ENCODE measurements at places on chromosomes 7 and 10.

DNA sequence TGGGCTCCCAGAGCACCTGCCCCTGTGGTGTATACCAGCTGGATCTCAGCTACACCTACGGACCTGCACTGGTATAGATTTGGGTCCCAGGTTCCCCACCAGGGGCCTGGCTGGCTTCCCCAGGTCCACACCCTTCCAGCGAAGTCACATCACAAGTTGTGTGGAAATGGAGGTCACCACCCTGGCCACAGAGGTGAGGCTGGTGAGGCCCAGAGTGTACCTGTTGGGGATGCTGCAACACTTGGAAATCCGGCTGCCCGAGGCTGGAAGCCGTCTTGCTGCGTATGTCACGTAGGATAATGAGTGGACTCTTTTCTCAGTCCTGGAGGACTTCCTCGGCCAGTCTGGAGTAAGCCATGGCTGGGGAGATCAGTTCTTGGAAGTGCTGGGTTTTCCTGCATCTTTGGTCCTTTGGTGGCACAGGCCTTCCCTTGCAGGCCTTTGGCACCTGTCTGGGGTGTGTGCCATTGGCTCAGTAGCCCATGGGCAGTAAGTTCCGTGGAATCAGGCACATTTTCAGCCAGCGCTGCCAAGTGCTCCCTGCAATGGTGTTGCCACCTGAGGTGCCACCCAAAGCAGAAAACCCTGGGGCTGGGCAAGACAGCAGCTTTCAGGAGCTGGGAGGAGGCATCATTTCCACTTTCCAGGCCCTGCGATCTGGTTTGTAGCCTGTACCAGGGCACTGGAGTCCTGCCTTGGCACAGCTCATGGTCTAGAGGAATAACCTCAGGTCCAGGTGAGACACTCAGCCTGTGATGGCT, 97.9 kb downstream of the LHPP start:
- no peak for DNase-seq

- DNase-seq: no peak
These were observed 24.6 kb downstream of the SCRN1 start for GRCh38 chr7:29965030-29965429.

DNA sequence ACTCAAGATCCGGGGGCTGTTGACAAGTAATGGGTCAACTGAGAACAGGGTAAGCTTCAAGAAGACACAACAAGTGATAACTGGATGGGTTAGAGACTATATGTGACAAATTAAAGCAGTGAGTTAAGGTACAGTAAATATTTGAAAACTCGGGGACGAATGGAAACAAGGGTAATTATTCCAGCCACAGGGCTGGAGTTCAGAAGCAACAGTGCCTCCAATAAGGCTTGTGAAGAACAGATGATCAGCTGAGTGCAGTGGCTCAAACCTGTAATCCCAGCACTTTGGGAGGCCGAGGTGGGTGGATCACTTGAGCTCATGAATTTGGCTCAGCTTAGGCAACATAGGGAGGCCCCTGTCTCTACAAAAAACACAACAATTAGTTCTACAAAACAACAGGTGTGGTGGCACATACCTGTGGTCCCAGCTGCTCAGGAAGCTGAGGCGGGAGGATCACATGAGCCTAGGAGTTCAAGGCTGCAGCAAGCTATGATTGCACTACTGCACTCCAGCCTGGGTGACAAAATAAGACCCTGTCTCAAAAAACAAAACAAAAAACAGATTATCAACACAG, 20.5 kb upstream of the DLD start:
- no peak for DNase-seq

GRCh38 chr7:75740846-75741497, 2.2 kb upstream of the HIP1 start:
- no peak for DNase-seq

- DNase-seq: no peak
These were observed 4.9 kb upstream of the CYP3A7 start for GRCh38 chr7:99739699-99740572.

DNA sequence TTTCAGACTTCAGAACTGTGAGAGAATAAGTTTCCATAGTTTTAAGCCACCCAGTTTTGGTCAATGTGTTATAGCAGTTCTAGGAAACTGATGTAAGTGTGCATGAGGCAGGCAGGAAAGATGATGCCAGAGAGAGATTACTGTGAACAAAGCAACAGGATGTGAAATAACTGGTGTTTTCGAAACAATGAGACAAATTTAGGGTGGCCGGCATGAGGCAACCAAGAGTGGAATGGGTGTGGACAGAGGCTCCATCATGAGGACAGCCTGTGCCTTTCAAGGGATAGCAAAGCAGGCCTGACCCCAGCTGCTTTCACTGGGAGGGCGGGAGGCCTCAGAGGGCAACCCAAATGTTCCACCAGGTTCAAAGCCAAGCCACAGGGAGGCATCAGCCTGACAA, 67.3 kb upstream of the UCN3 start:
- no peak for DNase-seq

GRCh38 chr10:14553448-14553847, 221.2 kb downstream of the FAM107B start:
- DNase-seq: no peak

- no peak for DNase-seq
These were observed 227.7 kb downstream of the SKIDA1 start for GRCh38 chr10:21297603-21298383.

GRCh38 chr10:122519873-122520272, 40.7 kb upstream of the DMBT1 start:
- DNase-seq: no peak
